ENCODE measurements at places on chromosomes 5 and 9. TPM values are rescaled to one million over a fixed set of nuclear protein-coding genes. Genes with fewer than 3 reads are reported as not detected.

GRCh38 chr9:128143525-128144238, 5.6 kb upstream of the LCN2 start:
- H3K36me3 ChIP-seq, result no peaks in the 10 kb centered on the region
- no peaks in the 10 kb centered on the region for H3K27me3 ChIP-seq
- no peak for DNase-seq
- H3K4me3 ChIP-seq, result no peak overlapping the region
- H3K4me1 ChIP-seq, result peaks cover 24% of the 10 kb centered on the region

DNA sequence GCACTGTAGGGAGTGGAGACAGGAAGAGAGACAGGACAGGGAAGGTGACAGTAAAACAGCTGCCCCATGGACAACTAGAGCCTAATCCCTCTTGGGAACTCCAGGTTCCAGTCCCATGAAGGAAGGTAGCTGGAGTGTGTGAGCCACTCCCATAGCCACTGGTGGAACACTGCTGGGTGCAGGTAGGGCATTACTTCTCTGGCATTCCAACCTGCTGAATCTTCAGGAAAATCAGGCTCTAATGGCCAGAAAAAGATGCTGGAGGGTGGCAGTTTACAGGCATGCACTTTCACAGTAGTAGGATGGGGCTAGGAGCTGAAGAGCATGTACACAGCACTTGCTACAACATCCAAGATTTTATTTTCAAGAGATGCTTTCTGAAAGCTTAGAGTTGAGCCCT, 259.4 kb downstream of the AUH start:
- no peak for DNase-seq
- H3K4me3 ChIP-seq, result no peak overlapping the region
- H3K27ac ChIP-seq, result no peak overlapping the region
- H3K36me3 ChIP-seq, result no peaks in the 10 kb centered on the region
- H3K27me3 ChIP-seq, result no peaks in the 10 kb centered on the region
- peaks cover 31% of the 10 kb centered on the region for H3K4me1 ChIP-seq

- no peak overlapping the region for H3K4me3 ChIP-seq
- peak; percentile 34 for DNase-seq
- H3K4me1 ChIP-seq, result peaks cover 6% of the 10 kb centered on the region
- peaks cover 27% of the 10 kb centered on the region for H3K27me3 ChIP-seq
These were observed 3.1 kb downstream of the QRFP start for GRCh38 chr9:130893341-130894101.

LCN10 gene
- 0.24 TPM for polyA plus RNA-seq

THBS4 gene
- 5.7 TPM for polyA plus RNA-seq

CDH6 gene
- polyA plus RNA-seq, result 12.5 TPM

DNA sequence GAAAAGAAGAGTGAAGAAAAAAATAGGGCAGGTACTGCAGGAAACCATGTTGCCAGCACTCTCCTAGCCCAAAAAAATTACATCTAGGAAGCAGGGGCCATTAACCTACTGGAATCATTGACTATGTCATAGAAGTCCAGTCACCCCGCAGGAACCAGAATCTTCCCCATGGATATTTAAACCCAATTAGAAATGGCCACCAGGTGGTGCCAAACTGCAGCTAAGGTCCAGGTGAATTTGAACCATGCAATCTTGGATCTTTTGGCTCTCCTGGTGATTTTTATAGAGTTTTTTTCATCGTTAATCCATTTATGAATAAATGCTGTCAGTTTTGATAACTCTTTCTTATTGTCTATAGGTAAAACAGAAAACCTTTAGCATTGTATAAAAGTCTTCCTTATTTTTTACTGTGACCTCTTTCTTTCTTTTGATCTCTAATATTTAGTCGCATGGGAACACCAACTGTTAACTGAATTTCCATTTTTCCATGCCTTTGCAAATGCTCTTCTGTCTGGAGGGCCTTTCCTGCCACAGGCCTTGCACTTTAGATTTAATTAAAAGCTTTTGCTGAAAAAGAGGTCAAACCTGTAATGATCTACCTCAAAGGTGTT, 147.5 kb upstream of the FGF10 start:
- H3K36me3 ChIP-seq, result no peaks in the 10 kb centered on the region
- H3K27ac ChIP-seq, result no peak overlapping the region
- H3K4me3 ChIP-seq, result no peak overlapping the region
- DNase-seq, result peak; percentile 8
- H3K27me3 ChIP-seq, result no peaks in the 10 kb centered on the region

DNA sequence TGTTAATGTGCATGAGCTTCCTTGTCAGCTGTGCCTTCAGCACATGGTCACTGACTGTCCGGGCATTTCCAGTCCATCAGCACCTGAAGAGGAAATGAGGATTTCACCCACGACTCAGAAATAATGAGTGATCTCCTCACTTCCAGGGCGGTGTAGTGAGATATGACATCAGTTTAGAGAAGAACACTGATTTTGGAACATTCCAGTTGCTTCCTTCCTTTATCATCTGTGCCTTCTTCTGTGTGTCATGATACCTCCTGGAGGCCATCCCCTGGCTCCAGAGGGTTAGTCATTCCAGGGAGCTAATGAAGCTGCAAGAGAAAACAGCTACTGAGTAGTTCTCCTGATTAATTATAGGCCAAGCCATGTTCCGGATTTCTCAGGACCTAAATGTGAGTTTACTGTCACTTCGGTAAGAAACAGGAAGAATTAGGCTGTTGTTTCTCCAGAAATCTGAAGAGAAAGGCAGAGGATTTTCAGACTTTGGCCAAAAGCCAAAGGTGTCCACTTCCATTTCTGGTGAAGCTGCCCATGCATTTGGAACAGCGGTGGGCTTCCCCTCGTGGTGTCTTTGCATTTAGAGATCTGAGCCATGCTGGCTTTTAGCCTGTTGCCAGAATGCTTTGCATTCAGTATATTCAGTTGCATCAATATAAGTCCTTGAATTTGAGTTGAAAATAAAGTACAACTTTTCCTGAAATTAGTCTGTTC, 161.3 kb upstream of the OTULINL start:
- H3K4me1 ChIP-seq, result no peaks in the 10 kb centered on the region
- no peak overlapping the region for H3K27ac ChIP-seq
- no peaks in the 10 kb centered on the region for H3K27me3 ChIP-seq
- H3K4me3 ChIP-seq, result no peak overlapping the region

PDCD1LG2 gene
- polyA plus RNA-seq, result 0.45 TPM

DNA sequence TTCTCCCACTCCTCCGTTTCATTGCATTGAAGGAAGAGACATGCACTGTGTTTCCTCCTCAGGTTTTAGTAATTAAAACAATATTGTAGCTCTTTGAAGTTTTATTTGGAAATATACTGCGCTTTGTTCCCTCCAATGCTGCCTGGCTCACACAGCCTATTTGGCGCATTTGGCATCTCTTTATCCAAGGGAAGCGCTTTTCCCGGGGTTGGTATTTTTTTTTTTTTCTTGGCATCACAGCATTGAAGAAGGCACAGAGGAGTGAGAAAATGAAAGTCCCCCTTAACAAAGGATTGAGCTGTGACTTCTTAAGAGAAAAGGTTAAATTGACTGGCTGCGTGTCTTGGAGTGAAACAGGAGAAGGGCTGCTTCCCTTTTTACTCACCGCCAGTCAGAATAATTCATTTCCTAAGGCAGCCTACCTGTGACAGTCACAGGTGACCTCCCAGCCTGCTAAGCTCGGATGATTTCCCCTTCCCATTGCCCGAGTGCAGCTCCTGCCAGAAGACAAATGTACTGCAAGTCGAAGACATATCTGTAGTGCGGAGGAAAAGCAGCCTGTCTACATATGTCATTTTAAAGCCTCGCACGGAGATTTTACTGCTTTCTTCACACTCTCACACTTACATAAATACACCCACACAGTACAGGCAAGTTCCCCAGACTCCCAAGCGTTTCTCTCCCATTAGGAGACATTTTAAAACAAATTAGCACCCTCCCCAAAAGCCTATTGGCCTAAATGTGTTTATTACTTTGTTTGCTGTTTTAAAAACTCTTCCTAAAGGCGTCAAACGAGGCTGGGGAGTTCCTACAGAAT, 665.5 kb upstream of the ZNF608 start:
- peaks cover 41% of the 10 kb centered on the region for H3K4me1 ChIP-seq
- no peaks in the 10 kb centered on the region for H3K27me3 ChIP-seq
- H3K36me3 ChIP-seq, result no peaks in the 10 kb centered on the region
- DNase-seq, result no peak
- no peak overlapping the region for H3K4me3 ChIP-seq
- peak overlapping the region; percentile 50 for H3K27ac ChIP-seq

DNA sequence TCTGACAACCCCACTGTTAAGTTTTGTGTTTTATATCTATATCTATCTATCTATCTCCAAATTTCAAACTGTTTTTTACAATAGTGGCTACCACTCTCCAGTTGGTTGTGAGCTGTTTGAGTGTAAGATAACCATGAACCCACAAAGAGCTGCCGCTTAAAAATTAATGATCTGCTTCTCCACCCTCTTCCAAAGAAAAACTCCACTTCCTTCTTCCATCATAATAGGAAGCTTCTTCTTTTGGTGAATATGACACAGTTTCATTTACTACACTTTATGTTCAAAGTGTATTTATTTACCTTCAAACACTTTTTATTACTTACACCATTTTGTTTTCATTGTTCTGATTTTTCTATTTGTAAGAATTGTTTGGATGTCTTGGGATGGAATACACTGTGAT, 37.9 kb downstream of the SPZ1 start:
- no peak overlapping the region for H3K4me3 ChIP-seq
- no peak for DNase-seq
- no peaks in the 10 kb centered on the region for H3K36me3 ChIP-seq
- no peaks in the 10 kb centered on the region for H3K4me1 ChIP-seq

DNA sequence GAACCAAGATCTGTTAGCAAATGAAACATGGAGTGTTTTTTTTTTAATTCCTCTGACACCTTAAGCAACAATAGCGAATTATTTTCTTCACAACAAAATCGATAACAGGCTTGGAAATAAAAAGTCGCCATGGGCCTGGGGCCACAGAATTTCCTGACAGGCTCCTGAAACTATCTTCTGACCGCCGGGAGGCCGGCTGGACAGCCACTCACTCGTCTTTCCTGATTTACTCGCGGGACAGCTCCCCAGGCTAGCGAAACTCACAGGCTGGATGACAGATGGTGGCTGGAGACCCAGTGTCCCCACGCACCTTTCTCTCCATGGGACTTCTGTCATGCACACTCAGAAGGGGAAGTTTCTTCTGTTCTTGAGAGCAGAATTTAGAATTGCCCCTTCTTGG, 143.3 kb upstream of the IRX2 start:
- H3K36me3 ChIP-seq, result no peaks in the 10 kb centered on the region
- no peak overlapping the region for H3K4me3 ChIP-seq
- H3K27ac ChIP-seq, result no peak overlapping the region
- H3K4me1 ChIP-seq, result no peaks in the 10 kb centered on the region
- no peak for DNase-seq

GRCh38 chr5:179698935-179699615, at the start of gene CANX:
Gene CANX (plus strand): TSS chr5:179698967. CDS start chr5:179705682, 6,715 bp downstream.
- peaks cover 14% of the 10 kb centered on the region for H3K36me3 ChIP-seq
- peak within 1 kb of the TSS; percentile 97 for H3K27ac ChIP-seq
- no peak for DNase-seq

DNA sequence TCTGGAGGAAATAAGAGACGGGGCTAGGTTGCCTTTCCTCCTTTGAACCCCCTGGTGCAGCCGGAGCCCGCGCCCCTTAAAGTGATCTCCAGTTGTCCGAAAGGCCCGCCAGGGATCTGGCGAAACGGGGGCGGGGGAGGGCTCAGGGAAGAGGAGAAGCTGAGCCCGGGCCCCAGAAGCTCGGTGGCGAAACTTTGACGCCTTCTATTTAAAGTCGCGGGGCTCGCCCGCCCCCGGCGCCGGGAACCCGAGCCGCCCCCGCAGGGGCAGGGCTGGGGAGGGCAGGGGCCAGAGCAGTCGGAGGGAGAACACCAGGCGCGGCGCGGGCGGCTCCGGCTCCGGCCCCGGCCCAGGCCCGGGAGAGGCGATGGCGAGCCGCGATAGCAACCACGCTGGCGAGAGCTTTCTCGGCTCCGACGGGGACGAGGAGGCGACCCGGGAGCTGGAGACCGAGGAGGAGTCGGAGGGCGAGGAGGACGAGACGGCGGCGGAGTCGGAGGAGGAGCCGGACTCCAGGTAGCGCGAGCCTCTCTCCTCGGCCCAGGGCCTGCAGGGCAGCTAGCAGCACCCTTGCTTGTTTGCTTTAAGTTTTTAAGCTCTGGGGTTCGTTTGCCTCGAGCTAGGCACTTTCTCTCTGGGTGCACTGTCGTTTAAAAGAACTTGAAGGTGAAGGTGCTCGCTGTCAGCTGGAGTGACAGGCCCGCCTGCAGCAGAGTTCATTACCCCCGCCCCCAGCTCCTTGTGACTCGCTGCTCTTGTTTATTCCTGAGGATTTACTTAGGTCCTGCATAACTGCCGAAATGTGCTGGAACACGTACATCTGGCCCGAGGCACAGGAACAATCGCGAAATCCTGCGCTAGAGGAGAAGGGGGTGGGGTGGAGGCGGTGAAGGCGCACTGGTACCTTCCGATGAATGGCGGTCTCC, at the start of gene CMYA5:
TSS of gene CMYA5 (plus strand) at position 296 of the 926 bp plus-strand sequence. CDS start at position 368, 72 bp downstream.
- H3K4me3 ChIP-seq, result peak within 1 kb of the TSS; percentile 25
- no peaks in the 10 kb centered on the region for H3K36me3 ChIP-seq
- no peaks in the 10 kb centered on the region for H3K27me3 ChIP-seq
- no peaks in the 10 kb centered on the region for H3K4me1 ChIP-seq
- H3K27ac ChIP-seq, result no peak within 1 kb of the TSS
- DNase-seq, result peak; percentile 35

- no peak overlapping the region for H3K4me3 ChIP-seq
- peaks cover 2% of the 10 kb centered on the region for H3K4me1 ChIP-seq
- no peaks in the 10 kb centered on the region for H3K27me3 ChIP-seq
- no peak for DNase-seq
These were observed 58.3 kb downstream of the PTTG1 start for GRCh38 chr5:160479926-160480325.

- peaks cover 7% of the 10 kb centered on the region for H3K36me3 ChIP-seq
- H3K27ac ChIP-seq, result peak overlapping the region; percentile 46
- no peak overlapping the region for H3K4me3 ChIP-seq
- DNase-seq, result no peak
These were observed 30.8 kb upstream of the SLC12A2 start for GRCh38 chr5:128052780-128053179.

DNA sequence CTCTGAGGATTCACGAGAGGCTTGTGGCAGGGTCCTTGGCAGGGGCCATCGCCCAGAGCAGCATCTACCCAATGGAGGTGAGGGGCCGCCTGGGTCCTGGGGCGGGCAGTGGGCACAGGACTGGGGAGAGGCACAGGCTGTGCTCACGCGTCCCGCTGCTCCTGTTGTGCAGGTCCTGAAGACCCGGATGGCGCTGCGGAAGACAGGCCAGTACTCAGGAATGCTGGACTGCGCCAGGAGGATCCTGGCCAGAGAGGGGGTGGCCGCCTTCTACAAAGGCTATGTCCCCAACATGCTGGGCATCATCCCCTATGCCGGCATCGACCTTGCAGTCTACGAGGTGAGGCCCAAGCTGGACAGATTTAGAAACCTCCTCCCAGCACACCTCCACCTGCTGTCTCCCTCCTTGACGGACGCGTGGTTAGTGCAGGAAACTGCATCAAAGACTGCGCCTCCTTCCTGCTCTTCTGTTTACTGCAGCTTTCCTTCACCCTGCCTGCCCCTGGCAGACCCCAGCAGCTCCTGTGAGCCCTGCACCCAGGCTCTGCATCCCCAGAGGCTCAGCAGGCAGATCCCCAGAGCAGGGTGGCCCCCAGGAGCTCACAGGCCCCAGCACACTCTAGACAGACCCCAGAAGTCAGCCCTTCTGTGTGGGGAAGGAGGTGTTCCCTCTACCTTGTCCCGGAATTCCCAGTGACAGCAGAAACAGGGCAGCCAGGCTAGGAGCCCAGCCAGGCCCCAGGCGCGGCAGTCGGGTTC, 21.2 kb downstream of the PTGES2 start:
- H3K27me3 ChIP-seq, result no peaks in the 10 kb centered on the region
- H3K36me3 ChIP-seq, result peaks cover 84% of the 10 kb centered on the region
- peaks cover 2% of the 10 kb centered on the region for H3K4me1 ChIP-seq
- H3K27ac ChIP-seq, result no peak overlapping the region

GRCh38 chr5:155211764-155212163, 198.2 kb downstream of the KIF4B start:
- no peaks in the 10 kb centered on the region for H3K36me3 ChIP-seq
- H3K27me3 ChIP-seq, result no peaks in the 10 kb centered on the region
- H3K4me1 ChIP-seq, result no peaks in the 10 kb centered on the region
- no peak for DNase-seq
- H3K4me3 ChIP-seq, result no peak overlapping the region
- H3K27ac ChIP-seq, result no peak overlapping the region
